ENCODE measurements at places on chromosomes 1 and 21.

DNA sequence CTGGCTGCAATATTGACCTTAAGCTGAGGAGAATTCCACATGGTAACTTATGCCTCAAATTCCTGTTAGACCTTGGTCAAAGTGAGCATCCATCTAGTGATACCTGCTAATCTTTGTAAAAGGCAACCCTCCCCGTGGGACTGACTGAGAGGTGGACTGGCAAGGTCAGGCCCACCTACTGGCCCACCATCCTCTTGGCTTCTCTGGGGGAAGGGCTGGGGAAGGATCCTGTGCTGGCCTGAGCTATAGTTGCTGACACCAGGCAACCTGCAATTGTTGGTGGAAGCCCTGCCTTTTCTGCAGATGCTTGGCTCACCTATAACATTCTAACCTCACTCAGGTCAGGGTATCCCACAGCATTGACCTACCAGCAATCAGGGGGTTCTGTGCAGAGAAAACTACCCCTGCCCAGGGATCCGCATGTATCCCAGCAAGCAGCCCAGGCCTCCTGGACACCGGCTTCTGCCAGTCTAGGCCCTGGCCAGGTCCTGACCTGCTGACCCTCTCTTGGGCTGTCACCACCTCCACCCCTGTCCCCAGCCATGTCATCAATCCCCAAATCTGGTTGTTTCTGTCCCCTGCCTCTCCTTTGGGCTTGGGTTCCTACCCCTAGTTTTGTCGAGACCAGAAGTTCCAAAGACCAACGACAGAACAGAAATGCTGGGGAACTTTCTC is 108.1 kb upstream of the EDN2 start:
- no peak for DNase-seq

GRCh38 chr1:181112071-181112929 is 23.8 kb downstream of the IER5 start:
- DNase-seq = peak; percentile 88

DNA sequence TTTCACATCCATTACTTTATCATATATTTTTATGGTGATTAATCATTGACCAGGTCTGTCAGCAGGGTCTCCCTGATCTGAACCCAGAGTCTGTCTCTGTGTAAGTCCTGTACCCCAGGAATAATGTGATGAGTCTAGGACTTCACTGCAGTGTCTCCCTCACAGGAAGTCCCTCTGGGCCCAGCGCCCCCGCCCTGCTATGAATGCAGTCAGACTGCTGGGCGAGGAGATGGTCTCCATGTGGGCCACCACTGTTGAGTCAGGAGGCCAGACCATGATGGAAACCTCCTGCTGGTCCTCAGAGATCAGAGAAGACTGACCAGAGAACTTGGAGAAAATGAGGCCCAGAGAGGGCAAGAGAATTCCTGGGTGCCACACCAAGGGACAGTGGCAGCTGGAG is 9.5 kb downstream of the TMEM222 start:
- DNase-seq = no peak

DNA sequence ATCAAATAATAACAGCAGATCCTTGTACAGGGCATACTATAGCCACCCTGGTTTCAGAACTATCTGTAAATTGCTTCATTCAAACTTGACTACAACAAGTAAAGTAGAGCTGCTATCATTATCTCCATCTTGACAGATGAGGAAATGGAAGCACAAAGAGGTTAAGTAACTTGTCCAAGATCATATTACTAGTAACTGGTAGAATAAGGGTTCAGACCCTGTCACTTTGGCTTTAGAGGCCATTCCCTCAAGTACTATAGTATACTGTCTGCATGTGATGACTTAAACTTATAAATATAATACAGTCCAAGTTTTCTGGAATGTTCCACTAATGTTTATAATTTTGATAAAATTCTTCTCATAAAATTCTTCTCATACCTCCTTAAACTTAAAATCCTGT is 24.8 kb downstream of the PGM1 start:
- DNase-seq = peak; percentile 64

- DNase-seq = no peak
These were observed 22.2 kb downstream of the MKNK1 start for GRCh38 chr1:46581681-46582455.

- DNase-seq = no peak
These were observed 35.7 kb downstream of the ETS2 start for GRCh38 chr21:38841472-38841871.

DNA sequence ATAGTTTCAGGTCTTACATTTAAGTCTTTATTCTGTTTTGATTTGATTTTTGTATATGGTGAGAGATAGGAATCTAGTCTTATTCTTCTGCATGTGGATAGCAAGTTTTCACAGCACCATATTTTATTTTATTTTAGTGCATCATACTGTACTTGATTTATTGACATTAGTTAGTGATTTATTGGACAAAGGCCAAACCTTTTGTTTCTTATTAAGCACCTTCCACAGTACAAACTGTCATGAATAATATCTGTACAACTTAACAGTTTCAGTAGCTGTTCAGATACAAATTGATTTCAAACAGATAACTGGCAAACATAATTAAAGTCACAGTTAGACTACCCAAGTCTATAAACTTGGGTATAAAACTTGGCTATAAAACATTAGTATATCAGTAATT is 15.8 kb downstream of the CD1D start:
- DNase-seq = no peak

DNA sequence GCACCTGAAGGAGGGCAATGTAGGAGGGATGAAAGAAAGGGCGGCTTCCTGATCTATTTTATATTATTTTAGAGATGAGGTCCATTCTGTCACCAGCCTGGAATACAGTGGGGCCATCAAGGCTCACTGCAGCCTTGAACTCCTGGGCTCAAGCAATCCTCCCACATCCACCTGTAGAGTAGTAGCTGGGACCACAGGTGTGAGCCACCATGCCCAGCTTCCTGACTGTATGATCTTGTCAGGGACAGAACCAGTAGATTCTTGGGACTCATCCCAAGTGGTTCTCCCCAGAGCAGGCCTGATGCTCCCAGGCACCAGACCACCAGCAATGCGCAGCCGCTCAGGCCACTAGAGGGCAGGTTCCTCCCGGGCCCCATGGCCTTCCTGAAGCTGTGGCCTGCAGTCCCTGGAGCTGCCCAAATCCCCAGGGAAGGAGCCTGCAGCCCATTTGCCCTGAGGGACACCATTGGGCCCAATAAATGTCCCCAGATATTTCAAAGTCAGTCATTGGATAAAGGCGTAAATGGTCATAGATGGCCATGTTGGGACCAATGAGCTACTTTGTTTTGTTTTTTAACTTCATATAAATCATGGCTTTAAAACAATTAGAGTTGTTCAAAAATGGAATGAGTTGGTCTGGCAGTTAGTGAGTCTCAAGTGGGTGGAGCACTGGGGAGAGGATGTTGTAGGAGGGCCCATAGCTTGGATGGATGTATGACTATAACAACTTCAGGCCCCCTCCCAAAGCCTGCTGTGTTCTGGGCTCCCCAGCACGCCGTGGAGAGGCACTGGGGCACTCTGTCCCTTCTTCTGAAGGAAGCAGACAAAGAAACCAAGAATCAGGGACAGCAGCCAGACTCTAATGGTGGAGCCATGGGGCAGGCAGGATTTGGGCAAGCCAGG is 44.7 kb upstream of the GOLT1A start:
- peak; percentile 56 for DNase-seq

DNA sequence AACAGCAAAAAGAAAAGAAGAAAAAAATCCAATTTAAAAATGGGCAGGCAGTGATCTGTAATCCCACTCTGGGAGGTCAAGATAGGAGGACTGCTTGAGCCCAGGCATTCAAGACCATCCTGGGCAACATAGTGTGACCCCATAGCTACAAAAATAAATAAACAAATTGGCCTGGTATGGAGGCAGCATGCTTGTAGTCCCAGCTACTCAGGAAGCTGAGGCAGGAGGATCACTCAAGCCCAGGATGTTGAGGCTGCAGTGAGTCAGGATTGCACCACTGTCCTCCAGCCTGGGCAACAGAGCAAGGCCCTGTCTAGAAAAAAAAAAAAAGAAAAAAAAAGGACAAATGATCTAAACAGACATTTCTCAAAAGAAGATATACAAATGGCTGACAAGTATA is 99.6 kb downstream of the EIF4G3 start:
- peak; percentile 48 for DNase-seq

DNA sequence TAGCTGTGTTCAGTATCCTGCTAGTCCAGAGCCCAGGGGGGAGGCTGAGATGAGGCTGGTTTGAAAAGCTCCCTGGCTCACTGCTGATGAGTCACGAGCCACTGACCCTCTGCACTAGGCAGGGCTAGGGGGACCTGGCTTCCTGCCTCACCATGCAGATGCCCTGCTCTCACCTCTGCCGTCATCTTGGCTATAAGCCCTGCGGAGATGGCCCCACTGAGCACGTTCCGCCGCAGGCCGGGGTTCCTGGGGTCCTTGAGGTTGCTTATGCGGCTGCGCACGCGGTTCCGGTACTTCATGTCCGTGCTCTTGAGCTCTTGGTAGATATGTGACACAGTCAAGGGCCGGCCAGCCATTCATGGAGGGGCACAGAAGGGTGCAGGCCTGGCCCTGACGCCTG is 24.1 kb upstream of the ZNF436 start:
- DNase-seq = peak; percentile 51

DNA sequence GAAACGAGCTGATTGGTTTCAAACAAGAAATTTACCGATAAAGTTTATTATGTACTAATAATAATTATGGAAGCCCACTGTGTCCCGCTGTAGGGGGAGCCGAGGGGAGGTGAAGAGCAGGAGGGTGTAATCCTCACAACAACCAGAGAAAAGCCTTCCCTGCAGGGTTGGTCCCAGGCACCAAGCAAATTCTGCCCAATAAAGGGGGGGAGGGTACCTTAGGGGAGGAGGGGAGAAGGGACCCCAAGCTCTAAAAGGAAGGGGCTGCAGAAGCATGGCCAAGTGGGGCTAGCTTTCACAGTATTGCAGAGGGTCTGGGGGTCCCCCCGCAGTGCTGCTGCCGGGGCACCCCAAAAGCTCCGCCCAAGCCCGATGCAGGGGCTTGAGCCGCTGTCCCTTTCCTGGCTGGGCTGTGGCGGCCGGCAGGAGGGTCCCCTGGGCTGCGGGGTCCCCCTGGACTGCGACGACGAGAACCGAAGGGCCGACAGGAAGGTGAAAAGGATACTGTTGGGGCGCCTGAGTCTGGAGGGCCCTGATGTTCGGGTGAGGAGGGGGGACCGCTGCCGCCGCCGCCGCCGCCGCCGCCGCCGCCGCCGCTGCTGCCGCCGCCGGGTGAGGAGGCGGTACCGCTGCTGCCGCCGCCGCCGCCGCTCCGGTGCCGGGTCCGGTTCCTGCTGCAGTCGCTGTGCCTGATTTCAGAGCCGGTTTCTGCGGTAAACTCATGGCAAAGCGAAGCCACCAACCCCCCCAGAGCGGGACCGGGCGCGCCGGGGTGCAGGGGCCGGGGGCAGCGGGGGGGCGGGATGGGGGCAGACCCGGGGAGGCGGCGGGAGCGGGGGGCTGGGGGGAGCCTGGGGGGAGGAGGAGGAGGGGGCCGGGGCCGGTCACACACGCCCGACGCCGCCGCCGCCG is 771 bp downstream of the EIF4G3 start:
- DNase-seq = peak; percentile 29

DNA sequence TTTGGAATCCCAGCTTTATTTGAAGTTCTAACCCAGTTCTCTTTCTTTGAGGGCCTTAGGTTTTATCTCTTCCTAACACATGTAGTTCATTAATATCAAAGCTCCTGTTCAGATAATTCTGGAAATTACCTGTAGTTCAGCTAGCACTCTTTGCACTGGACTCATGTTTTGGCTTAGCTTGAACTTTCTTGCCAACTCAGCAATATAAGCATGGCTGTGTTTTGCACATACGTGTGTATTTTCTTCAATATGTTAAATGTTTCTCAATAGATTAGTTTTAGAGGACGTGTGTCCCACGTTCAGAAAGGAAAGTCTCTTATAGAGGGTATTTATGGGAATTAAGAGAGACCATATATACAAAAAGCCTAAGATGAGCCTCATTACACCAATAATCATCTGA is 271.8 kb upstream of the USP25 start:
- DNase-seq = no peak

DNA sequence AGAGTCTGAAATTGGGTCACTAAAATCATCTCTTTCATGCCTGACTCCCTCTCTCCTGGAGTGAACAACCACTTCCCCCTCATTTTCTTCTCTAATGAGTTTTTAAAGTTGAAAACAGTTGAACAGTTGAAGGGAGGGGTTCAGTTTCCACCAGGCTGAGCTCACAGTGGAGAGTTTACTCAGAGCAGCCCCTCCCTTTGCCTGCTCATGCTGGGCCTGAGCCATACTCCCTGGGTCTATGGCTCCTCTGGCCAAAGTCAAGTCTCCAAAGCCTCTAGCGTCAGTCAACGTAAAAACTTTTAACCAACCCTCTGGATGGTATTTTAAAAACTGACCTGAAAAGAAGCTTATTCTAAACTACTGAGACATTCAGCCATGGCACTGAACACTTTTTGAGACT is 100.8 kb upstream of the RNPC3 start:
- DNase-seq = no peak

DNA sequence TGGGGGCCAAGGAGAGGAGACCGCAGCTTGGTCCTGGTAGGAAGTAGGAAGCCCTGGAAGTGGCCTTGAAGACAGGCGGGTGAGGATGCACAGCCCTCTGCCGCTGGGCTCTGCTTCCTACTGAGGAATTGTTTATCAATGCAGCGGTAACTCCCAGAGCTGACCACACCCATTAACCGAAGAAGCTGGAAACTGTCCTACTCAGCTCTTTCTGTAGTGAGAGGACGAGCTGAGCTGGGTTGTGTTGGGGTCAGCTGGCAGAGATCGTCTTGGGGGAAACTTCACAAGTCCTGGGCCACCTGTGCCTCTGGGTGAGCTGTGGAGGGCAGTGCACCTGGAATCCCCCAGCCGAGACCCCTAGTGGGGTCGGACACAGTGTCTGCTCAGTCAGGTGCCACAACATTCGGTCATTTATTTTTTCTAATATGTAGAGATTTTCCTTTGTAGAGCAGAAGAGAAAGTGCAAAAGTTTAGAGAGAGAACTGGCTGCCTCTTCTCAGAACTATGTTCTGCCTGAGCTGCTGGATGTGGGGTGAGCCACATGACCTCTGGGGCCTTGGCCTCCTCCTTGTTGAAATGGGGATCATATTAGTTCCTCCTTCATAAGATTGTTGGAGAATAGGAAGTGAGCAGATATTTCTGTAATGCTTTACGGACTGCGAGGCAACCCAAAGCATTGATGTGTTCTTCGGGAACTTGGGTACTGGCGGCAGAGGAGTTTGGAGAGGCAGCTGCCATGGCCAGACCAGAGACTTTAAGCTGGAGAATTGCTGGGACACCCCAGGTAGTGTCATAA is 3.6 kb downstream of the NECAP2 start:
- no peak for DNase-seq
